ENCODE measurements at places on chromosomes 5 and 9.
A peak's percentile ranks its signal among the peaks of the same experiment; 100 is the strongest.

DNA sequence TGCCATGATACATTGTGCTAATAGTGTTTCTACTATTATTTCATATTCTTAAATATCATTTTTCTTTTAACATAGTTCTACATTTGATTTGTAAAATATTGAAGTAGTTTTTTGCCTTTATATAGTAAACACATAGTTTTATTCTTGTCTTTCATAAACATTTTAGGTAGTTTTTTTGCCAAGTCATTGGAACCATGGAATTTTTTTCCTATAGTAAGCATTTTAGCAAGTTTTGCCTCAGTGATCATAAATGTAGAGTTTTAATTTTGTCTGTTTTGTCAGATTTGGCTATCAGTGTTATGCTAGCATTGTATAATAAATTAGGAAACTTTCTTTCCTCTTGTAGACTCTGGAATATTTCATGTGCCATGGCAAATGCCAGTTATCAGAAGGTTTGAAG is 137.1 kb upstream of the LPAR1 start:
- DNase-seq, result no peak

- DNase-seq, result peak; percentile 60
Observed at GRCh38 chr5:149423794-149424268, 44.7 kb upstream of the IL17B start.

DNA sequence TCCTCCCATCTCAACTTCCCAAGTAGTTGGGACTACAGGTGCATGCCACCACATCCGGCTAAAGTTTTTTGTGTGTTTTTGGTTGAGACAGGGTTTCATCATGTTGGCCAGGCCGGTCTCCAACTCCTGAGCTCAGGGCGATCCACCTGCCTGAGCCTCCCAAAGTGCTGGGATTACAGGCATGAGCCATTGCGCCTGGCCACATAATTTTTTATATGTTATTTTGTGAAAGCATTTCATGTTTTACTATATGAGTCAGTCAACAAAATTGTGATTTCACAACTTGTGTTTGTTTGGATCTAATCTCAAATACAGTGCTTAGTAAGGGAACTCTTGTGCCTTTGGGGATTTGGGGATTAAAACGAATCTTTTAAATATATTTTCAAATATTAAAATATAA is 20.0 kb upstream of the FAM120AOS start:
- peak; percentile 32 for DNase-seq

- peak; percentile 66 for DNase-seq
Observed at GRCh38 chr9:8857926-8858595, 1058.5 kb upstream of the DMAC1 start.

DNA sequence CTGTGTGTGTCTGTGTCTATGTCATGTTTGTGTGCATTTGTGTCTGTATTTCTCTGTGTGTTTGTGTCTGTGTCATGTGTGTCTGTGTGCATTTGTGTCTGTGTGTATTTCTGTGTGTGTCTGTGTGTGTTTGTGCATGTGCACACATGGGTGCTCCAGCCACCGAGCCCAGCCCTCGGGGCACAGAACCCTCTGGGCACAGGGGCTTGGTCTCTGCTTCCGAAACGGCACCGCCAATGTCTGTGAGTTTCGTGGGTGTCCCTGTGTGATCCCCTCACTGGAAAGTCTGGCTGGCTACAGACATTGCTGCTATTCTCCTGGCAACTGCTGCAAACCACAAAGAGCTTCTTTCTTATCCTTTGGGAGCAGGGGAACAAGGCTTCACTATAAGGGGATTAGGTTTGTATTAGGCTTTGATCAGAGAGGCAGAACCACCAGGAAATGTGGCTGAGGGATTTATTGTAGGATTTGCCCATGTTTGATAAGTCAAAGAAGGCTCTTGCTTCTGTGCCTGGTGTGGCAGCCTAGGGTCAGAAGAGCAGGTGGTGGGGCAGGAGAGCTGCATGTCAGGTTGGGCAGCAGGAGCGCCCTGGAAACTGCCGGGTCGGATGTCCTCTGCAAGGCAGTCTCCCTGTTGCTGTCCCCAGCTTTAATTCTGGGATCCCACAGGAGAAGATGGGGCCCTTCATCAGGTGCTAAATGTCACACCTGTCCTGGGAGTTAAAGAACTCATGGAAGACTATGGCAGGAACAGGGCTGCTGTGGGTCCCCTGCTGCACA is 39.6 kb upstream of the FCN1 start:
- DNase-seq, result no peak

- peak; percentile 87 for DNase-seq
Observed at GRCh38 chr9:100575765-100576386, 2.0 kb upstream of the CAVIN4 start.

DNA sequence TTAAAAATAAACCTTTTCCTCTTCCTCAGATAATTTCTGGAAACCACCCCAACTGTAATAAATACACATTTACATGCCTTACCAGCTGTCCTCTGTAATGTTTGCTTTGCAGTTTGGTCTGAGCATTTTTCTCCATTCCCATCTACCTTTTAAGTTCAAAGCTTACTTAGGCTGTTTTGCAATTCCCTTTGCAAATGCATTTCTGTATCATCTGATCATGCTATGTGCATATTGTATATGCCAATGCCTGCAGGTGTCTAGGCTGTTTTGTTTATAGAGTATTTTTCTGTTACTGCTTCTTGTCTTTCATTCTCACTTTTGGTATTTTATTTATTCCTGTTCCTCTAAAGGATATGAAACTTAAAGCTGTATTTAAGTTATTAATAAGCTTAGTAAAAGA is 86.3 kb downstream of the SLC44A1 start:
- no peak for DNase-seq

GRCh38 chr9:99823681-99824377 is 2.1 kb downstream of the NR4A3 start:
- peak; percentile 3 for DNase-seq

GRCh38 chr5:123294544-123294943 is 128.7 kb downstream of the CEP120 start:
- no peak for DNase-seq

GRCh38 chr9:138098116-138098907 is 220.7 kb downstream of the CACNA1B start:
- no peak for DNase-seq

- DNase-seq, result no peak
Observed at GRCh38 chr5:80234116-80234948, 21.5 kb downstream of the SERINC5 start.

- DNase-seq, result peak; percentile 51
Observed at GRCh38 chr5:167678481-167678880, 613.0 kb upstream of the WWC1 start.

- DNase-seq, result peak; percentile 33
Observed at GRCh38 chr9:89993678-89994630, 389.1 kb downstream of the GADD45G start.

GRCh38 chr5:171750311-171750788 is 35.3 kb upstream of the SMIM23 start:
- DNase-seq, result peak; percentile 13

DNA sequence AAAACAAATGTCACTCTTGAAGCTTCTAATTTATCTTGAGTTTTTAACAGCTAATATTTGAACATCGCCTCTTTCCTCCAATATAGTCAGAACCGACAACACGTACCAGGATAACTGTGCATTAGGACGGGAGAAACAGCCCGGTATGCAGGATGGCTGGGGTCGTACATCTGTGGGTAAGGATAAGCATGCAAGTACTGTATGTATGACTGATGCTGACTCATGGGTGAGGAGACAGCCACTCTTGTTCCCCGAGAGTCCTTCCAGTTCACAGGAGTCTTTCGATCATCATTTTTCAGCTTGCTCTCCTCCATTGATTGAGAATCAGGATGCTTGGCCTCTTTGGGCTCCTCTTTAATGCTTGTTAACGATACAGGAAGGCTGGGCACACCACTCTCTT is 102.3 kb downstream of the ZNF608 start:
- DNase-seq, result peak; percentile 58

DNA sequence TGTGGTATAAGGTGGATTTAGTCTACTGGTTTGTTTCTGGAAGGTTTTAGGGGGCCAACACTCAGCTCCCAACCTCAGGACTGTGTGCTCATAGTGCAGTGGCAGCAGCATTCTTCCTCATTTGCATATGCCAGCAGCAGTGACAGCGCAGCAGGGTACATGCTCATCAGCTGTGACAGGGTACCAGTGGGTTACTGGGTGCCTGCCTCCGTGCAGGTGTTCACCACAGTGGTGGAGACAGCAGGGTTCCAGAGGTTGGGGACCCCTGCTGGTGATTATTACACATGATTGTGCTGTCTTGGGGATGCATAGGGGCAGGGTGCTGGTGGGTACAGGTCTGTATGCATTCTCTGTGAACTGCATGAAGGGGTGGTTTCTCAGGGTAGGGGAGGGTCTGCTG is 45.5 kb upstream of the IFNE start:
- DNase-seq, result no peak

- peak; percentile 81 for DNase-seq
Observed at GRCh38 chr9:77475641-77476473, 172.3 kb downstream of the GNA14 start.

Measured in fibroblast of skin of scalp (primary cell).